ENCODE measurements at places on chromosomes 2 and 18. TPM values are rescaled to one million over a fixed set of nuclear protein-coding genes. Genes with fewer than 3 reads are reported as not detected.

Gene TSPYL6
- not detected for polyA plus RNA-seq

Gene GALNT14
- 1.5 TPM for polyA plus RNA-seq

Gene SCG2
- not detected for polyA plus RNA-seq

Gene DNAJC5G
- 0.34 TPM for polyA plus RNA-seq

Gene CD207
- polyA plus RNA-seq: 0.27 TPM

Gene CNDP2
- 55.1 TPM for polyA plus RNA-seq

- no peak for DNase-seq
Observed at GRCh38 chr2:25168256-25169072, at the start of gene POMC. Gene POMC, minus strand, starts transcription at chr2:25168580. Its CDS starts 3,808 bp downstream, at chr2:25164772.

DNA sequence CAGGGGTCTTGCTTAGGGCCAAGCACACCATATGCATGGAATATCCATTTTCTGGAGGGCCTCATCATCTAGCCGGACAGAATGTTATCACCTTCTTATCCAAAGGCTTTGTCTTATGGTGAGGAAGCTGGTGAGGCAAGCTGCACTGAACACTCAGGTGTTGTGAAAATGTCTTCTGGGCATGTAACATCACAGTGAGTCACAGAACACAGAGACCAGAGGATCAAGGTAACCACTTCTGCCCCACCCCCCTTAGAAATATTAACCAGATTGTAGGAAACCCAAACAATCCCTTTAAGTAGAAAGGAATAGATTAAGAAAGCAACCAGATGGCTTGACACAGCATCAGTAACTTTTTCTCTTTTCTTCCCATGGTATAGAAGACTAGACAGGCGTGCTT is 51.1 kb downstream of the MYO5B start:
- no peak for DNase-seq

DNA sequence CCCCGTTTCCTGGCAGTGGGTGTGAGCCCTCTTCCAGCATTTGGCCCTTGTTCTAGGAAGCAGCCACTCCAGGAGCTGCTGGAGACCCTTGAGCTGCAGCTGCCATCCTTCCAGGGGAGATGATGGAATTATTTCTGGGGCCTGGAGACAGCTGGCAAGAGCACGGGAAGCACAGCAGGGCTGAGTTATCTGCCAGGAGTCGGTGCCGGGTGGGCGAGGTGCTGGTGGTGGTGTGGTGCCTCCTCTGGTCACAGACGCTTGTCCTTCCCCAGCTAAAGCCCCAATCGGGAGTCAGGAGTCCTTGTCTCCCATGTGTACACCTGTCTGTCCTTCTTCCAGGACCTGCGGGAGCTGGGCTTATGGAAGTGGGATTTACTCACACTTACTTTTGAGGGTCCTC is 36.0 kb downstream of the DPYSL5 start:
- no peak for DNase-seq

GRCh38 chr2:217714287-217714751 is 288.5 kb downstream of the TNS1 start:
- DNase-seq: peak; percentile 72

DNA sequence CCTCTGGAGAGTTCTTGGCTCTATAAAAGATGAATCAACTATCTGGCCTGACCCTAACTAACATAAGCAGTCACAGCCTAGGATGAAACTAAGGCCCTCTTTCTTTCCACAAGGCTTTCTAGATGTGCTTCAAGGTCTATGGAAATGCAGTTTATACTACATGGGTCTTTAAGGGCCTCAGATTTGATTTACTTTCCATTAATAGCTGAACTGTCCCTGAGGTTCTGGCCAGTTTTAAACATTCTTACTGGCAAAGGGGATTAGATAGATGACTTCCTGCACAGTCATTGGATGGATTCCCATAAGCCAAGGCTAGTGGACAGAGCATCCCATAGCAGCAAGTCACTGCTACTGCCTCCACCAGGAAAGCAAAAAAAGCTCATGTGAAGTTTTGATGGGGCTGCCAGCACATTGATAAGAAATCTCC is 38.1 kb upstream of the LCLAT1 start:
- DNase-seq: no peak

Data from hindlimb muscle (tissue), 1 donor.